ENCODE measurements at places on chromosomes 5 and 9.

DNA sequence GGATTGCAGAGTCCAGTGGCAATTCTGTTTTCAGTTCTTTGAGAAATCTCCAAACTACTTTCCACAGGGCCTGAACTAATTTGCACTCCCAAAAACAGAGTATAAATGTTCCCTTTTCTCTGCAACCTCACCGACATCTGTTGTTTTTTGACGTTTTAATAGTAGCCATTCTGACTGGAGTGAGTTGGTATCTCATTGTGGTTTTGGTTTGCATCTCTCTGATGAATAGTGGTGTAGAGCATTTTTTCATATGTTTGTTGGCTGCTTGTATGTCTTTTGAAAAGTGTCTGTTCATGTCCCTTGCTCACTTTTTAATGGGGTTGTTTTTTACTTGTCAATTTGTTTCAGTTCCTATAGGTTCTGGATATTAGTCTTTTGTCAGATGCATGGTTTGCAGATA, 72.6 kb downstream of the PALM2AKAP2 start:
- no peak for DNase-seq

DNA sequence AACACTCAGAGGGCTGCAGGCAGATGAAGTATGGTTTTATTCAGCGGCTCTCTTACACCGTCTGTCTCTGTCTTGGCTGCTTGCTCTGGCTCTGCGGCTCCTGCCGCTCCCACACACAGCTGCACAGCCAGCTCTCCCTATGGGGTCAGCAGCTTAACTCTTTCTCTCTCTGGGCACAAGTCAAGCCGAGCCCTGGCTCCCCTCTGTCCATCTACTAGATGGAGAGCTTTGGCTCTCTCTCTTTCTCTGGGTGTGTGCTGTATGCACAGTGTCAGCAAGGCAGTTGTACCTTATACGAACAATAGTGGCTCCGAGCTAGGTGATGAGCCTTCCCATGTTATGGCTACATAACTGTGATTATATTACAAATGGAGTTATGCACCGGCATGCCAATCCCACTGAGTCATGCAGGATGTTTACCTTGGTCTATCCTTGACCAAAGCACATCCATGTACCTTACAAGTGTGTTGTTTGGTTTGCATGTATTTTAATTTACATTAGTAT, 19.3 kb upstream of the PPP2CA start:
- DNase-seq: peak; percentile 24

DNA sequence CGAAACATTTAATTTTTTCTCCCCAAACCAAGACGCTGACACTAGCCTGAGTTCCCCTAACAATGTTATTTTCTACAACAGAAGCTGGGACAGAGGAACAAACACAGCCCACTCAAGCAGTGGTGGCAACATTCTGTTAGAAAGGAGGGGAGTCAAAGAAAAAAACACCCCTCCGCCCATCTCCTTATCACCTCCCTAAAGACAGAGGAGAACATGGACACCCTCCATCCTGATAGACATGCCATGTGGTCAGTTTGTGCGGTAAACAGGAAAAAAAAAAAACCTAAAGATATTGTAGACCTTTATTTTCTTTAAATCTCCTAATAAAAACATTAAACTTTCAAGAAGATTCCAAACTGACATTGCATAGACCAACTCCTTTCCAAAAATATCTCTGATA, 2.9 kb upstream of the DPM2 start:
- DNase-seq: no peak

DNA sequence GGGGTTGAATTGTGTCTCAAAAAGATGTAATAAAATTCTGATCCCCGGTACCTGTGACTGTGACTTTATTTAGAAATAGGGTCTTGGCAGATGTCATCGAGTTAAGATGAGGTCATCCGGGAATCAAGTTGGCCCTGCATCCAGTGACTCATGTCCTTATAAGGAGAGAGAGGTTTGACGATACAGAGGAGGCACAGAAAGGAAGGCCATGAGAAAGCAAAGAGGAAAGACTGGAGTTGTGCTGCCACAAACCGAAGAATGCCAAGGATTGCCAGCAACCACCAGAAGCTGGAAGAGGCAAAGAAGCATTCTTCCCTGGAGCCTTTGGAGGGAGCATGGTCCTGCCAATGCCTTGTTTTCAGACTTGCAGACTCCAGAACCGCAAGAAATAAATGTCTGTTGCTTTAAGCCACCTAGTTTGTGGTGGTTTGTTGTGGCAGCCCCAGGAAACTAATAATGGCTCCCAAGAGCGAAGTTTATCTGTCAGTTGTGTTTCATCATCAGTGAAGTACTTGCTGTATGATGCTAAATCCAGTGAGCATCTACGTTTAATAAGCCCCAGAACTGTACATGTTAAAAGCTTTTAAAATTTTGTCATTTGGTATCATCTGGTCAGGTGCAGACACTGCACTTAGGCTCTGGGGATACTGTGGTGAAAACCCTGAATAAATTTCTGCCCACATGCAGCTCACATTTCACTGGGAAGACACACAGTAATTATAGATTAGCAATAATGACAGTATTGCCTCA, 114.8 kb downstream of the TLE4 start:
- DNase-seq: no peak

DNA sequence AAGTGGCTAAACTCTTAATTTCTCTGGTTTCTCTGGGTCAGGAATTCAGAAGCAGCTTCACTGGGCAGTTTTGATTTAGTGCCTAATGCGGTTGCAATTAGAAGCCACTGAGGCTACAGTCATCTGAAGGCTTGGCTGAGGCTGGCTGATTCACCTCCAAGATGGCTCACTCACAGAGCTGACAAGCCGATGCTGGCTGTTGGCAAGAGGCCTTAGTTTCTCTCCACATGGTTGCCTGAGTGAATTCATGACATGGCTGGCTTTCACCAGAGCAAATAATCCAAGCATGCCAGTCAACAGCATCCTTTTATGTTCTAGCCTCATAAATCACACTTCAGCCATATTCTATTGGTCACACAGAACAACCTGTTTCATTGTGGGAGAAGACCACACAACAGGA, 2.8 kb upstream of the CDK7 start:
- no peak for DNase-seq

- no peak for DNase-seq
Observed at GRCh38 chr9:78286125-78286524, 10.8 kb upstream of the PSAT1 start.

GRCh38 chr9:121732389-121732788, 81.0 kb downstream of the DAB2IP start:
- no peak for DNase-seq

DNA sequence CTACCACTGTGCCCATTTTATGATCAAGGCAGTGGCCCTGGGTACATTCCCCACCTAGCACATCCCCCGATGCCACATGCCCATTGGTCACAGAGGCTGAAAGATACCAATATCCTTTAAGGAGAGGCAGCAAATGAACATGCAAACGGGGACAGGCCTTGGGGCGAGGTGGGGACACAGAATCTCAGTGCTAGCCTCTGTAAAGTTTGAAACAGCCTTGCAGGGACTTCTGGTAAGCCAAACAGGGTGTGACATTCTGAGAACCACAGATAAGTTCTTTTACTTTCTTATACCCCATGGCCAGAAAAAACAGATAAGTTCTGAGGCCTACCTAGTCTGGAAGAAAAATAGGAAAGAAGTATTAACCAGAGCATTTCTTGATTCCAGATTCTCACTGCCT, 60.5 kb downstream of the ACER2 start:
- no peak for DNase-seq

GRCh38 chr9:37309136-37309535, 113.4 kb upstream of the GRHPR start:
- no peak for DNase-seq

- no peak for DNase-seq
Observed at GRCh38 chr5:15387931-15388524, 112.0 kb upstream of the FBXL7 start.

DNA sequence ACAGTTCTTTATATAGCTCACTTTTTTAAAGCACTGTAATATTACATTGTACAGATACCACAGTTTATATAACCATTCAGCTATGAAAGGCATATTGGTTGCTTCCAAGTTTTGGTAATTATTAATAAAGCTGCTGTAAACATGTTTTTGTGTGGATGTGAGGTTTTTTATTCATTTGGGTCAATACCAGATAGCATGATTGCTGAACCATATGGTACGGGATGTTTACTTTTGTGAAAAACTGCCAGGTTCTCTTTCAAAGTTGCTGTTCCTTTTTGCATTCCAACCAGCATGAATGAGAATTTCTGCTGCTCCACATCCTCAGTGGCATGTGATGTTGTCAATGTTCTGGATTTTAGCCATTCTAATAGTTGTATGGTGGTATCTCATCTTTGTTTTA, 439.6 kb upstream of the NMUR2 start:
- DNase-seq: no peak

GRCh38 chr5:111676466-111676865, 80.5 kb downstream of the NREP start:
- DNase-seq: peak; percentile 80

DNA sequence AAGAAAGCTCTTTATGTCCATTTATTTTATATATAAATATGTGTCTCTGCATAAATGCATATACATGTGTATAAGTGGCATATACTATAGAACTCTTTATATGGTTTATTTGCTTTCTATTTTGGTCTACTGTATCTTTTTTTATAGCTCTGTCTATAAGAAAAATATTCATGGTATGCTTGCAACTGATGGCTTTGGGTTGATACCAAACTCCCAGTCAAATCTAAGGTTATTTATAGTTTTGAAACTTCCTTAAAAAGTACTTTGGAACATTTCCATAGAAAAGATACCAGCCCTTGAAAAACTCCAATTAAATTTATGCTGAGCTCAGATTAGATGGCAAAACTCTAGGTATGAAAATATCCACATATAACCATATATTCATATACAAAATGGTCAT, 120.0 kb upstream of the KLF9 start:
- DNase-seq: no peak

DNA sequence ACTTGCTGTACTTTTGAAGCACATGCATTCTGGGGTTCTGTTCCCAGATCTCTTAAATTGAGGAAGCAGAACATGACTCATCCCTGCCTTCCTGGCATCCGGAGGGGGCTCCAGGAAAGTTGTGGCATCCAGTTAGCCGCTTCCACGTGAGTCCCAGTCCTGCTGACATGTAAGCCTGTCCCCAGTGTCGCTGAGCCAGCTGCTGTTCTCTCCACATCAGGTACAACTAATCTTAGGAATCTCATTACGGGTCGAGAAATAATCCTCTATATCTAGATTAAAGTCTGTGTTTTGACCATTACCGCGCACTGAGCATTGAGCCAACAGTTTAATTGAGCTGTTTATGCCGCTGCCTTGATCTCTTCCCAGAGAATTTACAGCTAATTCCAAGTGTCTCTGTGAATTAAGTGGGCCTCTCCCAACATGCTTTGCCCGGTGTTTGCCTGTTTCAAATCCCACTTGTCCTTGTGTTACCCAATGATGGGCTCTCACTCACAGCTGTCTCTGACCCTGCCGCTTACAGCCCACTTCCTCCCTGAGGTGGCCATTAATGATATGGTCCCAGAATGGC, 10.5 kb upstream of the SHB start:
- peak; percentile 12 for DNase-seq

DNA sequence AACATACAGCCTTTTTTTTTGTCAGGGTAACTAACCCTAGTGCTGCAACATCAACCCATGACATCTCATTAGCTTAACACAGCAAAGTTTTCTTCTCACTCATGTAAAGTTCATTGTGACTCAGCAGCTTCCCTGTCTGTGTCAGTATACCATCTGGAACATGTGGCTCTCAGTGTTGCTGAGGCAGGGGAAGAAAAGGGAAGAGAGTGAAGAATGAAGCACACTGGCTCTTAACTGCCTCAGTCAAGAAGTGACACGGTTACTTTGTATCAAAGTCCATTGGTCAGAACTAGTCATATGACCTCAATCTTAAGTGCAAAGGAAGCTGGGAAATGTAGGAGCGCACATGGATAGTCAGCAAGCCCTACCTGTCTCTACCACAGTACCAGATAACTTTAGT, 185.0 kb upstream of the ELL2 start:
- no peak for DNase-seq

DNA sequence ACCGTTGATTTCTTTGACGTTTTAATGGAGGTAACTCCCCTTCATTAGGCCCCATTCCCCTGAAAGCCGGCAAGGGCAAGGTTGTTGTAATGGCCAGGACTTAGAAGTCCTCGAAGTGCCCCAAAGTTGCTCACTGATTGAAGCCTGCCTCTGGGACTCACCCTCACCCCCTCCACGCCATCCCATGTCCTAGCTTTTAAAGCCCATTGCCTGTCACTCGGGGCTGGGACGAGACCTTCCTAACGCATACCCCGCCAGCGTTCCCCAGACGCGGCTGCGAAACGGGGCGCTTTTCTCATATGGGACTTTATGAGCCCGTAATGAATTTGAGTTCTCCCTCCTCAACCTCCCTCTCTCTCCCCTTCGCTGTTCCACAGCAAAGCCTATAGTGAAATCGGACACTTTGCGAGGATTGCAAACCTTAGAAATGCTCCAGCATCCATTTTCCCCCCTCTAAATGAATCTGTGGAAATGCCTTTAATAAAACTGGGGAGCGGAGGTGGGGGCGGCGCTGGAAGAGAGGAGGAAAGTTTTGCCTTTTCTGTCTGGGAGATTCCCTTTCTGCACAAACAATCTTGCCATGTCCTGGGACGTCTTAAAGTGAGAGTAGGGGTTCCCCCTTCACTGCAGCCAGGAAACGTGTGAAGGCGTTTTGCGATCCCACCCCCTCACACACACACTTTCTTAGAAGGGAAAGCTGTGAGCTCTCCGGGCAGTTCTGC, 1.5 kb downstream of the PAPPA start:
- DNase-seq: peak; percentile 69

DNA sequence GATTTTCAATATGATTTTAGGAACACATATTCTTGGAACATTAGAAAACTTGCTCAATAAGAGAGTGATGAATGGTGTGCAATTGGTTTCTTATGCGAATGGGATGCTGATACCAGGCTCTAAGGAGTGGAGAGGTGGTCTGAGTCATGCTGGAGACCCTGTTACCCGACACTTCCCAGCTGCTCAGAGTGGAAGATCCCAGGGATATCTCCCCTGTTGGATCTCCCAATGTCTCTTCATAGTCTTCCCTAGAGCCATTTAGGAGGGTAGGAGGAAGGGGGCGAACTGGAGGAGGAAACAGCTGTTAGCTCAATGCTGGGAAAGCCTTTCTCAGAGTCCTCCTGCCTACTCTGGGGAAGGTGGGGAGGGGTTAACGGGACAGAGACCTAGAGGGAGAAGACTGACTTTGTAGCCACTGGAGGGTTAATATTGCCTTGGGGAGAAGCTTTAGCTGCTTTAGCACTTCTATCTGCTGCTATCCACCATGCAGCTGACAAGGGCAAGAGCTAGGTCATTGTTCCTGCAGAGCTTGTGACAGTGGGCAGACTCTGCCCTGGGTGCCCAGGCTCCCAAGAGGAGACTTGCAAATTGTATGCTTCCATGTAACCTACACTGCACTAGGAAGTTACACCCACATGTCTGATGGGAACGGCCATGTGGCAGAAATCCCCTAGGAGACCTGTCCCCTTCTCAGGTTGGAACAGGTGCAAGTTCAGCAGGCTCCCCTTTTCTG, 301.0 kb downstream of the GADD45G start:
- DNase-seq: no peak

- DNase-seq: peak; percentile 1
Observed at GRCh38 chr5:80399526-80400239, 8.2 kb upstream of the ZFYVE16 start.
